ENCODE measurements at places on chromosomes 13 and 19.

DNA sequence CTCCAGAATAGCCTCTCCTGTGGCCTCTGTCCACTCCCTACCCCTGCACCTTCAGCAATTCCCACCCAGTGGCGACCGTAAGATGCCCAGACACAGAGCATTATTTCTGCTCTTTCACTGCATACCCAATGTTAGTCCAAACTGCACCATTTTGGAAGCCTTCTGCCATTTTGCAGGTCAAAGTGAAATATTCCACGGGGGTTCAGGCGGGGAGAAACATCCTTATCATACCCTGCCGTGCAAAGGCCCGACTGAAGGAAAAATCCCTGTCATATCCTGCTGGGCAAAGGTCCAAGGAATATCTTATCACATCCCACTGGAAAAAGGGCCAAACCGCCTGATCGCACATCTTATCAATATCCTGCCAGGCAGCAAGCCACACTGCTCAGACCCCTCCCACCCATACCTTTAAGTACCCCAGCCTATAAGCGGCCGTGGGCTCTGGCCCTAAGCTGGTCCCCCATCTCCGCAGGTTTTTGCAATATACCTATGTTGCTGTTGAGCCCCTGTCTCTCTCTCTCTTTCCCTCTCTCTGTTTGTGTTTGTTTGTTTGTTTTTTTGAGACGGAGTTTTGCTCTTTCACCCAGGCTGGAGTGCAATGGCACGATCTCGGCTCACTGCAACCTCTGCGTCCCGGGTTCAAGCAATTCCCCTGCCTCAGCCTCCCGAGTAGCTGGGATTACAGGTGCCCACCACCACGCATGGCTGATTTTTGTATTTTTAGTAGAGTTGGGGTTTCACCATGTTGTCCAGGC lies 18.2 kb downstream of the CLEC11A start:
- no peak for DNase-seq

- no peak for DNase-seq
Observed at GRCh38 chr13:109698779-109699178, 87.6 kb downstream of the IRS2 start.

DNA sequence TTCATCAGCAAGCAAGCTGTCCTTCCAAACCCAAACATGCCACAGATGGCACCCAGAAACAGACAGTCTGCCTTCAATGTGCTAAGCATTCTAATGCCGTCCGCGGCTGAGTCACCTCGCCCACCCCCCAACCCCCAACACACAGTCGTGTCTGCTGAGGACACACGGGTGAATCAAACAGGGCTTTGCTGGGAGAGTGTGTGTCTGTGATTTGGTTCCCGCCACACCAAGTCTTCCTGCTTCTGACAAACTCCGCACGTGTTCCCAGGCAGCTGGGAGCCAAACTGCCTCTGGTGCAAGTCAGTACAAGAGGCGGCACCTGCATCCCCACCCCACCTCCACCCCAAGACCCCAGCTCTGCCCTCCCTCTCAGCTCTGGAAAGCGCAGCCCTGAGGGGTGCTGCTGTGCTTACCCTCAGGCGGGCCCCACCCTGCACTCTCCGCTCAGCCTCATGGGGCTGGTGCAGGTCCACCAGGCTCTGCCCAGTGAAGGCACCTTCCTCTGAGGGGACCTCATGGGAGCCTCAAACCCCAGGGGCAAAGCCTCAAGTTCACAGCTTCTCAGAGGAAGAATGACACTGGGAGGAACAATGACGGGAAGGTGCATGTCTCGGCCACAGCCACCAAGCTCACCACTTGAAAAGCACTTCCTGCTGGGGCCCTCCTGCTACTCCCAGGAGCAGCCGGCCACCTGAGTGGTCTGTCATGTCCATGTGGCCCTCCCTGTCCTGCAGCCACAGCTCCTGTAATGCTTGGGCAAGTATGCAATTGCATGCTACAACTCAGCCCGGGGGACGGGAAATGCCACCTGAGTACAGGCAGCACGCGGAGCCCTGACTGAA lies 15.0 kb upstream of the SLC35E1 start:
- DNase-seq, result peak; percentile 82

DNA sequence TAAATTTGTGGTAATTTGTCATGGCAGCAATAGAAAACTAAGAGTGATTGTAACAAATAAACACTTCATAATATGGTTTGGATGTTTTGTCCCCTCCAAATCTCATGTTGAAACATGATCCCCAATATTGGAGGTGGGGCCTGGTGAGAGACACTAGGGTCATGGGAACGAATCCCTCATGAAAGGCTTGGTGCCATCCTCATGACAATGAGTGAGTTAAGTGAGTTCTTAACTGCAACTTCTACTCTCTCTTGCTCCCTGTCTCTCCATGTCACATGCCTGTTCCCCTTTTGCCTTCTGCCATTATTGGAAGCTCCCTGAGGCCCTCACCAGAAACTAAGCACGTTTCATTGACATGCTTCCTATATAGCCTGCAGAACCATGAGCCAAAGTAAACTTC lies 1233.2 kb downstream of the OLFM4 start:
- DNase-seq, result no peak

- no peak for DNase-seq
Observed at GRCh38 chr13:59424661-59425060, 739.1 kb downstream of the DIAPH3 start.

DNA sequence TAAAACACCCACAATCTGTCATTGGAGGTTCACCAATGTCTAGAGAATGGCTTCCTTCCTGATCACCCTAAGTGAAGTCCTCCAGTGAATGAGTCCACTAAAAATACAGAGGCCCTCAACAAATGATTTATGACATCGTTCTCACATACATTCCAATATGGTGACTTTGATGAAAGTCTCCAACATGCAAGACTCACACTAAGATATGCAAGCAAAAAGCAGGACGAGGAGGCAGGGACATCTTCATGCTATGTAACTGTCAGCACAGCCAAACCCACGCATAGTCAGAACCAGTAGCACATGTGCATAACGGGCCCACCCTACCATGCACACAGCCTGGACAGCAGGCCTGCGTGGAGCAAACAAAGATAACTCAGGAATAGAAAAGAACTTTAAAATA lies 16.6 kb upstream of the LSM14A start:
- DNase-seq, result no peak

GRCh38 chr19:29535984-29536508 lies 10.3 kb downstream of the VSTM2B start:
- DNase-seq, result no peak

DNA sequence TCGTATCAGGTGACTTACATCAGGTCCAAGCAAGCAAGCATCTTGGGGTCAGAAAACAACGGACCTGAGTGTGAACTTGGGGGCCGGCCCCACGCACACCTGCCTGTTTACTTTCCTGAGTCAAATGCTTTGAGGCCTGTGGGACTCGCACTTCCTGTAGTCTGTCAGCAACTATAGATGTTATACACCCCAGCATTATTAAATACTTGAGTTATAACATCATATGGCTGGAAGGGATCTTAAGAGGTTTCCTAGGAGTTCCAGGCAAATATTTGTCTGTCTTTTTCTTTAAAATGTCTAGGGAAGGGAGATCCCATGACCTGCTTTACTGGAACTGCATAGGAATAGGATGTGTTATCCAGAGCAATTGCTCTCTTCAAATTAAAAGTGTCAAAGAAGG lies 280.6 kb downstream of the SHISA2 start:
- no peak for DNase-seq

GRCh38 chr19:31906111-31906871 lies 439.1 kb upstream of the ZNF507 start:
- DNase-seq, result no peak

GRCh38 chr13:60538566-60538965 lies 141.5 kb downstream of the TDRD3 start:
- no peak for DNase-seq

- DNase-seq, result no peak
Observed at GRCh38 chr13:45700971-45701900, 884 bp upstream of the CBY2 start.

- no peak for DNase-seq
Observed at GRCh38 chr19:29772696-29773095, 39.1 kb upstream of the CCNE1 start.

DNA sequence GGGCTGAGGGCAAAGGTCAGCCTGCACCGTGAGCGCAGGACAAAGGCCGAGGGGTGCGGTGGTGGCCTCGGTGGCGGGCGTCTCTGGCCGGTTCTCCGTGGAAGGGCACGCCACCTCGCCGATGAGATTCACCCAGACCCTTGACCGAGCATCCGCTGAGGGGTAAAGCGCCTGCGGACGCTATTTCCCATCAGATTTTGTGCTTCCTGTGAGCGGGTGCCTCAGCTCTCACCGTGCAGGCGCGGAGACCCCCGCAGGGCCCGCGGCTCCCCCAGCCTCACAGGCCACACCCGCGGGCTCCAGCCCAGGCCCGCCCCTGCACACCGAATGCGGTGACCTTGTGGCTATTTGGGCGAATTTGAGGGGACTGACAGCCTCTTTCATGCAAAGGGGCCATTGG lies 348.0 kb downstream of the TEX29 start:
- DNase-seq, result no peak

DNA sequence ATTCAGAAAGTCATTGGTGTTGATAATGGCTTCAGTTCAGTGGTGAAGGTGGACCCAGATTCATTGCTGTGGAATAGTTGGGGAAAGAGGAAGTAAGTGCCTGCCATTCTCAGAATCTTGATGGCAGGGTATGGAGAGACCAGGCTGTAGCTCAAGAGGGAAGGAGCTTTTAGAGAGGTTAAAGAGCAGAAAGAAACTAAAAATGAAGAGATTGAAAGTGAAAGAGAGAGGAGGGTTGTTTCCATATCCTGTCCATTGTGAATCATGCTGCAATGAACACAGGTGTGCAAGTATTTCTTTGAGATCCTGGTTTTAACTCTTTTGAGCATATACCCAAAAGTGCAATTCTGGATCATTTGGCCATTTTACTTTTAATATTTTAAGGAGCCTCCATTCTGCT lies 12.5 kb downstream of the GJB6 start:
- DNase-seq, result no peak

DNA sequence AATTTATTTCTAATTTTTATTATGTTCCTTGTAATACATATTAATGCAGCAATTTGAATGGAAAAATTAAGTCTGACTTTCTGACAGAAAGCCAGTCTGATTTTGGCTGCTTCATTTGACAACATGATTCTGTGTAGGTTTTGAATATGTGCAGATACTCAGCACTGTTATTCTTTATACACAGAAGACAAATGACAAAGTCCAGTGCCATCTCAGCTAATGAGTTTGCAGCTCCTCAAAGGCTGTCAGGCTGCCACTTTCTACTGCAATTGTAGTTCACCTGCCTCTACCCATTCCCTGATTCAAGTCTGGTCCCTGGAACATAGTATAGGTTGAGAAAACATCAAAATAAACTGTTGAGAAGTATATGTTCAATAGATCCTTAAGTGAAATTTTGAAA lies 2.9 kb upstream of the CHAMP1 start:
- no peak for DNase-seq

DNA sequence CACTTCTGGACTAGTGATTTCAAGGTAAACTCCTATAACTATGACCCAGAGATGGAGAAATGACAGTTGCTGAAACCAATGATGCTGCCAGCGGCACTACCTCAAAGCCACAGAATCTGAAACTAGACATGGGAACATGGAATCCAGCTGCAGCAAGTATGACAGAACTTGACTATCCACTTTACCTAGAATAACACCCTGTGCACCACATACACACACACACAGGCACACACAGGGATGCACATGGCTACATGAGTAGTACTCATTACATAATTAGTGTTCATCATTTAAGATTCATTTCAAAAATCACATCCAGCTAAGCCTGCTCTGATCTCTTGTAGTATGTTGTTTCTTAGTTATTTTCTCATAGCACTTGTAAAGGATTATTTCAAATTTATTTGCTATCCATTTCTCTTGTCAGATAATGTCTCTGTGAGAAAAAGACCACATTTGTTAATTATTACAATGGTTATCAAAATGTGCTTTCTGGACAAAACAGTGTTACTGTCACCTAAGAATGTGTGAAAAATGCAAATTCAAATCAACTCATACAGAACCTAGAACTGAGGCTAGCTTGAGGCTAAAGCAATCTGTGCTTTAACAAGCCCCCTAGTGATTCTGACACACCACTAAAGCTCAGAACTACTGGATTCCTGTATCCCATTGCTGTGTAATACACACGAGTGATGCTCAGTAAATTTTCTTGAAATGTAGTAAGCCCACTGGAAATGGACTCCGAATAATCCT lies 59.4 kb downstream of the WTIP start:
- DNase-seq, result no peak

- DNase-seq, result no peak
Observed at GRCh38 chr19:14540741-14541525, 11.5 kb downstream of the TECR start.

DNA sequence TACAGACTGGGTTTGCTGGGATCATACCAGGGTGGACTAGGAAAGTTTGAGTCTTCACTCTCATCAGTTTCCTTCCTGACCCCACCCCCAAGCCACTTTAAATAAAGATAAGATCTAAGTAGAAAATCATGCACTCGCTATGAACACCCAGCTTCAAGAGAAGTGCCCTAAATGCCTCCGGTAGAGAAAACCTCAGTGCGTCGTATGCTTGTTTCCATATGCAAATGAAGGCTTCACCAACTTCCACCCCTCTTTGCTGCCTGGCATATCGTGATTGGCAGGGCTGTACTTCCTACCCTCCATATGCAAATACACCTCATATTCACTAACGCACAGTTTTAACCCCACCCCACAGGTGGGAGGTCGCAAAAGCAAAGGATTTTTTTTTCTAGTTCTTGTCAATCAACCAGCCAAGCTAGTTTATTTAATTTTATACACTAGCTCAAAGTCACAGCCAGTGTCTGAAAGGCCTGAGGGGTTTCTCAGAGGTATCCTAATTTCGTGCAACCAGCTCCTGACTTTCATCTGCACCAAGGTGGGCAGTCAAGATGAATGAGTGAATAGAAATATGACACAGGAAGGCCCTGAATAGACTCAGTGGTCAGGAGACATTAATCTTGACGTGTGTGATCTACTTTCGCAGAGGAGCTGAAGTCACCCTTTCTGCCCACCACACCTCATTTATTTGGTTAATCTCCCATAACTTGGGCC lies 121.1 kb upstream of the TSHZ3 start:
- DNase-seq, result no peak

- no peak for DNase-seq
Observed at GRCh38 chr13:23086968-23087623, 93.7 kb upstream of the SGCG start.

DNA sequence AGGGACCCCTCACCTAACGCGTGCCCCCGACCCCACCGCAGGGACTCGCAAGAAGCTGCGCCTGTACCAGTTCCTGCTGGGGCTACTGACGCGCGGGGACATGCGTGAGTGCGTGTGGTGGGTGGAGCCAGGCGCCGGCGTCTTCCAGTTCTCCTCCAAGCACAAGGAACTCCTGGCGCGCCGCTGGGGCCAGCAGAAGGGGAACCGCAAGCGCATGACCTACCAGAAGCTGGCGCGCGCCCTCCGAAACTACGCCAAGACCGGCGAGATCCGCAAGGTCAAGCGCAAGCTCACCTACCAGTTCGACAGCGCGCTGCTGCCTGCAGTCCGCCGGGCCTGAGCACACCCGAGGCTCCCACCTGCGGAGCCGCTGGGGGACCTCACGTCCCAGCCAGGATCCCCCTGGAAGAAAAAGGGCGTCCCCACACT lies 4.7 kb upstream of the MYBPC2 start:
- no peak for DNase-seq

DNA sequence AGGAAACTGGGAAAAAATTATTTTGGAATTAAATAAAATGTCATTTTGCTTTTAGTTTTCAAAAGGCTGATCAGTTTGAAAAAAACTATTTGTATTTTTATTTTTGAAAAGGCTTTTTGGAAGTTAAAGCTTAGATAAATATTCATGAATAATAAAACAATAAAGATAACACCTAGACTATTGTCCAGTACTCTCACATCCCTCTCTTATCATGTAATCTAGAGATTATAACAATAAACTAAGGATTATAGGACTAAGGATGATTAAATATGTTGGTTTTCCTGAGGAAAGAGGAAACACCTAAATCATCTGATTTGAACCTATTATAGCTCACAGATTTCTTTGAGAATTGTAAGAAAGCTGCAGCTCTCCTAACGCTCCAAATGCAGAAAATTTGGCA lies 81.4 kb upstream of the AKAP11 start:
- no peak for DNase-seq
